ENCODE measurements at places on chromosomes 7 and 10.

DNA sequence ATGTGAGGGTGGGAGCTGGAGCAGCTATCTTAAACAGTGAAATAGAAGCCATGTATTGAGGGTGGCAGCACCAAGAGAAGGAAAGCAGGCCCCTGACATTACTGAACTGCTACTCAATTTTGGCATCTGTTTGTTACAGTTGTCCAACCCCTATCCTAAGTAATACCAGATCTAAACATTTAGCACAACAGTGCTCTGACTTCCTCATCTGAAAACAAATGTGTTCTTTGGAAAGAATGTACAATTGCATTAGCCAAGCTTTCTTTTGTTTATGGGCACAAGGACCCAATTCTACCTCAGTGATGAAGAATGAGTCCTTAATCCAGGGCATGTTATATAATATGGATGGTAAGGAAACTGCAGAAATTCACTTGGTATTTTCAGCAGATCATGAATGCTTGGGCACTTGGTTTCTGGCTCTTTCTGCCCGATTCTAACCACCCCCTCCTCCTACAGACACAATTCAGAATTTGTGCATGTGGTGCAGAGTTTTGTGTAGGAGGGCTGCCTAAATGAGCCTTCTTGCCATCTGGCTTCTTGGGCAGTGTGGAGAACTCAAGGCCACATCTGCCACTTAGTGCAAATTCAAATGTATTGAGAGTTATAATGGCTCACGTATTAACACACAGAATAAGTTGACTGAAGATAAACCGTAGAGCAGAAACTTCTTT lies 36.9 kb upstream of the KMT2E start:
- no peak for DNase-seq

- DNase-seq, result no peak
Measured at GRCh38 chr10:99793819-99794218, 11.4 kb downstream of the ABCC2 start.

- DNase-seq, result no peak
Measured at GRCh38 chr7:133688483-133689239, 435.8 kb downstream of the EXOC4 start.

DNA sequence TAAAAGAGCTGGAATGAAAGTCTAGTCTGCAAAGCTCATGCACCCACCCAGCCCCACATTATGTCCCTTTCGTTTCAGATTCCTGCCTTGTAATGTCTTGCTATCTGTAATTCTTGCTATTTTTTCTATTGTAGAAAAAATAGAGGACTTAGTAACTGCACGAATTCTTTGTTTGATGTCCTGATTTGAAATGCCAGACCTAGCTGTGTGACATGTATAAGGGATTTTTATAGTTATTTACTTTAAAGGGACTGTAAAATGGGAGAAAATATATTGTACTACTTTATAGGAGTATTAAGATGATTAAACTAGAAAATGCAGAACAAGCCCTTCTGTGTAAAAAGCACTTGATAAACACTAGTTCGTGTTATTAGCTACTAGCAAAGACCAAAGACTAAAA lies 32.4 kb downstream of the TARP start:
- DNase-seq, result no peak

DNA sequence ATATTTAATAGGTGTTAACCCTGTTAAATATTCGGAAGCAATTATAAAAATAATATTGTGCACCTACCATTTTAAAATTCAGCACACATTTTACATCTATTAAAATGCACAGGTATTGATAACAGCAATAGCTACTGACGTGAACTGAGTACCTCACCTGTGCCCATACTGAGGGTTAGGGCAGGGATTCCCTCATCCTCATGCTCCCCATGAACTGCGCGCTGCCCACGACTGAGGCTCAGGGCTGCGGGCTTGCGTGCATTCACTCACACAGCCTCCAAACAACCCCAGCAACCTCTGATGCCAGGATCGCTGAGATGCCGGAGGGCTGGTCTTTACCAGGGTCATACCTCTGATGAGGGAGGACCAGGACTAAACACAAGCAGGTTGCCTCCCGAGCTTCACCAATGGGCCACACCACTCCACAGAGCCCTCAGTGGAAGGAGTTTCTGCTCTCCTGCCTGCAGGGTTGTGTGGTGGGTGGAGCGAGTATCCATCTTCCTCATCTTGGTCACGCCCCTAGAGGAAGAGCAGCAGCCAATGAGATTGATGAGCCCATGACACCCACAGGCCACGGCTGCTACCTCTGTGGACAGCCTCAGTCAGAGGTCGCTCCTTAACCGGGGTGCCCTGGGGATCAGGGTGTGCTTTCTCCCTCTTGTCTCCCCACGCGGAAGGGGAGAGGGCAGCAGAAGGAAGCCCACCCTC lies 478.3 kb downstream of the TNS3 start:
- DNase-seq, result no peak
